Immature natural killer cell (primary cell): ENCODE measurements at places on chromosomes 4 and X.

GRCh38 chr4:126445596-126445995, 1130.8 kb downstream of the FAT4 start:
- no peak for DNase-seq

- no peak for DNase-seq
Measured at GRCh38 chr4:140363051-140363450, 10.4 kb upstream of the SCOC start.

- no peak for DNase-seq
Measured at GRCh38 chr4:122542411-122543236, 78.2 kb downstream of the IL21 start.

GRCh38 chr4:122163301-122163700, 11.2 kb downstream of the BLTP1 start:
- no peak for DNase-seq

- DNase-seq = no peak
Measured at GRCh38 chr4:152398060-152398459, 137.8 kb downstream of the FBXW7 start.
